ENCODE measurements at places on chromosomes 7 and 10. TPM values are rescaled to one million over a fixed set of nuclear protein-coding genes. Genes with fewer than 3 reads are reported as not detected.

ANKRD61 gene
- total RNA-seq = 0.47 TPM

DNA sequence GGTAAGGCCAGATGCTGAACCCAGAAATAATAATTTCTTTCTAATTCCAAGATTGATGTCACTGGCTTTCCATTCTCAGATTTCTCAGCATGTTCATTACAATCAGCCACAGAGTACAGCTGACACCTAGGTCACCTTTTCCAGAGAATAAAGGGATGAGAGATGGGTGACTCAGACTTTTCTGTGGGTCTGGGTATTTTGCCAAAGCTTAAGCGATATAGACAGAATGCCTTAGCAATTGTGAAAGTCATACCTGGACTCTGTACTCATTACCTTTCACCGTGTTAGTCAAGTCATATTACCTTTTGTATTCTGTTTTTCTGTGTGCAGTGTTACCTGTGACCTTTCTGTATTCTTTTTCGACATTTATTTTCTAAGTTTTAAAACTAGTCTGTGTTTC is 10.6 kb upstream of the PRTFDC1 start:
- peak; percentile 39 for DNase-seq

DNA sequence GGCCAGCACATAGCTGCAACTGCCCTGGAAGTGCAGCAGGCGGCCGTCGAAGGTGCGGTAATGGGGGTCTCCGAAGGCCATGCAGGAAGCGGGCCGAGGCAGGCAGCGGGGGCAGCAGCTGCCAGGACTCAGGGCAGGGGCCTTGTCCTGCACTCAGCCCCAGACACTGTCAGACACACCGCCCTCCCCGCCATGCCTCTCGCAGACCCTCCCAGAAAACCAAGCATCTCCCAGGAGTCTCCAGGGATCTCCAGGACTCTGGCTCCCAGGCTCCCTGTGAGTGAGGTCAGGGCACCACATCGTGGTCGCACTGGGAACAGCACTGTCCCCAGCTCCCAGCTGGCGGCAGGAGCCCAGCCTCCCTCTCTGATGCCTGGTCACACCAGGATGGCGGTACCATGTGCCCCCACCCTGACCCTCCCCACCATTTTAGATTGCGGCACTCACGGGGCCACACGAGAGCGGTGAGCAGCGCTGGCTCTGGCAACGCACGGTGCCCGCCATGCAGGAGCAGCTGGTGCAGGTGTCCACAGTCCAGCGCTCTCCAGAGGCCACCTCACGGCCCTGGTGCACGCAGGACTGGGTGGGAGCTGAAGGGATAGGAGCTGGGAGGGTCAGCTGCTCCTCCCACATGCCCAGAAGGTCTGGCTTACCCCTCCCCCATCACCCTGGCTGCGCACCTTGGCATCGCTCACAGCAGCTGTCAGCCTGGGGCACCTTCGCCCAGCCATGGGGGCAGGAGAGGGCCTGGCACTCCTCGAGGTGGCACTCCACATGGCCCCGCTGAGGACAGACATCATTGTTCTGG is 17.5 kb downstream of the ATP6V1F start:
- no peak for DNase-seq

- DNase-seq = no peak
Measured at GRCh38 chr10:123860209-123860608, 31.4 kb downstream of the CPXM2 start.

All from Calu3 (cell line).